ENCODE measurements at places on chromosomes 6 and 20.

DNA sequence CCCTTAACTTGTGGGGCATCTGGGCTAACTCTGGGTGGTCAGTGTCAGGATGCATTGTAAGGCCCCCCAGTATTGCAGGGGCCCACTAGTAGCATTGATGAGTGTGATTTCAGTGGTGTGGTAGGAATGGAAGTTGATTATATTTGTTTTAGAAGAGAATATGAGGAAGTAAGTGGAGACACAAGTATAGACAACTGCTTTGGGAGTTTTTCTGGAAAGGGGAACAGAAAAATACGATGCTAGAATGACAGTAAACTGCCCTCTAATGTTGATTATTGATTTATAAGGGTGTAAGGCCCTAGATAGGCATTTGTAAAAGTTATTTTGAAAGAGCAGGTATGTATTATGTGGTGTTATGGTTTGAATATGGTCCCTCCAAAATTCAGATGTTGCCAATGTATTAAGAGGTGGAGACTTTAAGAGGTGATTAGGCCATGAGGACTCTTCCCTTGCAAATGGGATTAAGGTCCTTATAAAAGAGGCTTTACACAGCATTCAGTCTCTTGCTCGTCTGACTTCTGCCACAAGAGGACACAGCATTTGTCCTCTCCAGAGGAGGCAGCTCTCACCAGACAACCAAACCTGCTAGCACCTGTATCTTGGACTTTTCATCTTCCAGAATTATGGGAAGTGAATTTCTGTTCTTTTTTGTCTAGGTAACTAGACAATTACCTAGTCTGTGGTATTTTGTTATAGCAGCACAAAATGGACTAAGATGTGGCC, 135.9 kb upstream of the DTNBP1 start:
- no peak for DNase-seq

DNA sequence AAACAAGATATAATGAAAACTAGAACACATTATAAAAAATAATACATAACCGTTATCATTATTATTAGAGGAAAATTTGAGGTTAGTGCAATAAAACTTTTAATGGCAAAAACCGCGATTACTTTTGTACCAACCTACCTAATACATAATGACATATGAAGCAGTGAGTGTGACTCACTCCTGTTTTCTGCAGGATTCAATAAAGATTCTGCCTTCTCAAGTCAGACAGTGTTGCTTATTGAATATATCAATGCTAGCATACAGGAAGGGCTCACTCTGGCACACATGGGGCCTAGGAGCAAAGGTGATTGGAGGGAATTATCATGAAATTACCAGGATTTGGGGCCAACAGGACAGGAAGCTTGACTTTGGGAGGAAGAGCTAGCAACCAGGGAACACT, 230.8 kb upstream of the CEP162 start:
- no peak for DNase-seq

DNA sequence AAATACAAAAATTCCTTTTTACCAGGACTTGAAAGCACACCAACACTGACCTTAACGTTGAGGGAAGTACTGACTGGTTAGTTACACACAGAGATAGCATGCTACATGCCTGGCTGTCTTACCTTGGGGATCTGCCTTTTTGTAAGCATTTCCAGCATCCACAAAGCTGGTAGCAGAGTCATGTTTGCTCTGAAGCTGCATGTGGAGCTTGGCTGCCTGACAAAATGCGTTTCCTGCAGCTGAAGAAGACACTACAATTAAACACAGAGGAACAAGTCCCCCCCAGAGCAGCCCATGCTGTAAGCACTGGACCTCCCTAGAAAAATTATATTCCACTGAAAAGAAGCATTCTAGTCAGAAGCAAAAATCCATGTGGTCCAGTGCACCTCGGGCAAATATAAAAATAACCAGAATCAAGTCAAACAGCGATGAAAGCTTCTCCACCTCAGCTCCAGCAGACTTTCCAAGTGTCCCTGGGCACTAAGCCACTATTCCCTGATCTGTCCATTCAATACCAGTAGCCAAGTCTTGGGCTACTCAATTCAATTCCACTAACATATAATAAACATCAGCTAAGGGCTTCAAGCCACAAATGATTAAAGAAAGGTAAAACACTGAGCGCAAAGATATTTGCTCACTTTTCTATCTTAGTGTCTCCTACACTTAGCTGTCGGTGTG, 24.2 kb downstream of the NAPB start:
- peak; percentile 59 for DNase-seq

GRCh38 chr6:100237821-100238220, 226.9 kb downstream of the SIM1 start:
- DNase-seq: no peak

DNA sequence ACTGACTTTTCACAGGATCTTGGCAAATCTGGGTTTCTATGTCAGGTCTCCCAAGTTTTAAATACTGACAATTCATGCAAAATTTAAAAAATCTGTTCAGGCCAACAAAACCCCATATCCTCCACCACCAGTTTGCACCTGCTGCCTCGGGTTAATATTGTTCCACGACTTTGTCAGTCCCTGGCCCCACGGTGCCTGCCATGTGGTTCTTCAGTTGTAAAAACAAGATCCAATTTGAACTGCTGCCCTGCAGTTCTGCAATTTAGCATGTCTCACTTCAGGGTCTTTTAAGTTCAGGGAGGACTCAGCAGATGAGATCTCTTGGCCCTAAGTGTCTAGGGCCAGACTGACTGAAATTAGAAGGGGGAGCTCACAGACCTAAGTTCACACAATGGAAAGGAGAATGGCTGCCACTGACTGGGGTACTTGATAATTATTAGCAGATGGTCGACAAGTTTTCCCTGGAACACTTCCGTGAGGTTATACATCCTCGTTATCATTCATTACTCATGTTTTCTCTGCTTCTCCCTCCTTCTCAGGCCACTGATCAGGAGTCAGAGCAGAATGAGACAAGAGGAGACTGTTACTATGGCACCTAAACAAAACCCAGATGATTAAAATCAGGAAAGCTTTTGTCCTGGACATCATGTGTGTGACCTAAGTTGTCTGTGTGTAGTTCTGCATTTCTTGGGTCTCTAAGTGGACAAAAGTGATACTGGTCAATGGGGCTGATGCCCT, 223.6 kb downstream of the KIF16B start:
- no peak for DNase-seq

GRCh38 chr6:41583565-41583964, 37.4 kb downstream of the FOXP4 start:
- DNase-seq: no peak

DNA sequence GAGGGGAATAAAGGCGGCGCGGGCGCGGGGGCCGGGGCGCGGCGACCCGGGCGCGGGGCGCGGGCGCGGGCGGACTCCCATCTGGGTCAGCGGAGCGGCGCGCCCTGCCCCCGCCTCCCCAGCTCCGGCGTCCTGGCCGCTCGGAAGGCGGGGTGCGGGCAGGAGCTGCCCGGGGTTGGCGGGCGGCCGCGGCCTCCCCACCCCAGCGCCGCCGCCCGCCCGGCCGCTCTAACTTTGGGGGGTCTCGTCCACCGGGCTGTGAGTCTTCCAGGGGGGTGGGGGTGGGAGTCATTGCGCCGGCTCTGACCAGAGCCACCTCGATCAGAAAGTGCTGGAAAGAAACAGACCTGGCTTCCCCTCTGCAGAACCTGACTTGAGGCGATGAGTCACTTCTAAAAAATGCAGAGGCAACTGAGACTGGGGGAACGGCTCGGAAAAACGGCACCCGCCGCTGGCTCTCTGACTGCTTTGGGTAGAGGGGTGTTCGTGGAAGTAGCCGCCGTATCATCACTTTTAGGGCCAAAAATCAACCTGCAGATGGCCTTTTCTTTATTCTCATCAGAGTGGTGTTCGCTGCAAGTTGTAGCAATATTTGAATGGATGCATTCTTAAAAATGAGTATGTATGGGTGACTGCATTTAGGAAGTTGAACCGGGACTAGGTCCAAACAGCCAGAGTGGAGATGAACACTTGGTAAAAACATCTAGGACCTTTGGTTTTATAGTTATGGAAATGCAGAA, 667 bp downstream of the CAP2 start:
- DNase-seq: peak; percentile 70

DNA sequence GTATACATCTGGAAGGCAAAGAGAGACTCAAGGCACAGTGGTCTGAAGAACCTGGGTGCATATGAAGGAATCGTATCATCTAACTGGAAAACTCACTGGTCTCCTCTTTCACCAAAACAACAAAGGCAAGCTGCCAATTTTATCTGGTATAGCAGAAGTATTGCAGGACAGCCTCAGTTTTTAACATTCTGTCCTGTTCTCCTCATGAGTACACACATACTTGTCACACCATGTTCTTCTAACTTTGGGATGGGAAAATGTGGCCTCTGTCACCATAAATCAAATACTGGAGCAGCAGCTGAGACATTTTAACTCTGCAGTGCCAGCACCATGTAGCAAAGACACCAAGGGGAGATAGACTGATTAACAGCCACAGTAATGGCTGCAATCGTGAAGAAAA, 199.1 kb upstream of the CNR1 start:
- no peak for DNase-seq

DNA sequence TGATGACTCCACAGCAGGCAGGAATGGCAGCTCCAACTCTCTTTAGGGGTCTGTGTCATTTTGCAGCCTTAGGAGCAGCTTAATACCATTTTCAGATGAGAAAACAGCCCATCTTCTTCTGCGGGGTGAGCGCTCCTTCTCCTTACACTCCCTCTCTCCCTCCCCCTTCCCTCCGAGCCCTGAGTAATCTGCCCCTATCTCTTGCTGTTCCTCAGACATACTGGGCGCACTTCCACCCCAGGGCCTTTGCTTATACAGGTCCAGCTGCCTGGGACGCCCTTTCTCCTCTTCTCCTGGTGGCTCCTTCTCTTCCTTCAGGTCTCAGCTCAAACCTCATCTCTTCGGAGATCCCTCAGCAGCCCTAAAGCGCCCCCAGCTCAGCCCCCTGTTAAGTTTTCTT, 54.8 kb downstream of the SNAI1 start:
- no peak for DNase-seq

DNA sequence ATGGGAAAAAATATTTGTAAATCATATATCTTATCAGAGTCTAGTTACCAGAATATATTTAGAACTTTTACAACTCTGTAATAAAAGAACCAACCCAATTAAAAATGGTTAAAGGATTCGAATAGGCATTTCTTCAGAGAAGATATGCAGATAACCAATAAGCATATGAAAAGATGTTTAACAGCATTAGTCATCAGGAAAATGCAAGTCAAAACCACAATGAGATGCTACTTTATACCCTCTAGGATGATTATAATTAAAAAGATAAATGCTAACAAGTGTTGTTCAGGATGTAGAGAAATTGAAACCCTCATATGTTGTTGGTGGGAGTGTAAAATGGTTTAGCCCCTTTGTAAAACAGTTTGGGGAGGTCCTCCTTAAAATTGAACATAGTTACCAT, 94.1 kb downstream of the LRRC1 start:
- DNase-seq: no peak

DNA sequence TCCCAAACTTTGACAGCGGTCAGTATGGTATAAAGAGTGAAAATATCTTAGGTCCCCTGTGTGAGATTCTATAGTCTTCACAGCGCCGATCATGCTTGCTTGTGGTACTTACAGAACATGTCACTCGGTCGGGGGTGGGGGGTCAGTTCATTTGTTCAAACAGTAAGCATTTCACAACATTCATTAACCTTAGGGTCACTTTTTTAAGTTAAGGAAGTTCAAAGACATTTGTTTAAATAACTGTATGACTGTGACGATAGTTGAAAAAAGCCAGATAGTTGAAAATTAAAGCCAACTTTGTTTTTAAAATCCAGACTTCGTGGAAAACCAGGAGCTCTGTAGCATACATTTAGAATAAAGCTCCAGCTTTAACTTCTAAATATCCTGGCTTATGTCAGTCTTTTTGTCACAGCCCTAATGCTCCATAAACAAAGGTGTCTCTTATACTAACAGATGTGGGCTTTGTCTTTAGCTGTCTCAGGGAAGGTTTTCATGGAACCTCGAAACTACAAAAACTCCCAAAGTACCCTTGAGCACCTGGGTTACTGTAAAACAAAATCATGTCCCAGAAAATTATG, 57.9 kb upstream of the PHACTR2 start:
- no peak for DNase-seq

- no peak for DNase-seq
Measured at GRCh38 chr6:84667252-84668213, 96.9 kb downstream of the TBX18 start.

GRCh38 chr20:45902199-45902701, 9.7 kb downstream of the PLTP start:
- DNase-seq: no peak

GRCh38 chr6:23713211-23713610, 412.8 kb upstream of the NRSN1 start:
- DNase-seq: no peak

- DNase-seq: no peak
Measured at GRCh38 chr6:62819640-62820039, 391.6 kb upstream of the FKBP1C start.

- no peak for DNase-seq
Measured at GRCh38 chr6:64121011-64121565, 485.5 kb downstream of the PHF3 start.

DNA sequence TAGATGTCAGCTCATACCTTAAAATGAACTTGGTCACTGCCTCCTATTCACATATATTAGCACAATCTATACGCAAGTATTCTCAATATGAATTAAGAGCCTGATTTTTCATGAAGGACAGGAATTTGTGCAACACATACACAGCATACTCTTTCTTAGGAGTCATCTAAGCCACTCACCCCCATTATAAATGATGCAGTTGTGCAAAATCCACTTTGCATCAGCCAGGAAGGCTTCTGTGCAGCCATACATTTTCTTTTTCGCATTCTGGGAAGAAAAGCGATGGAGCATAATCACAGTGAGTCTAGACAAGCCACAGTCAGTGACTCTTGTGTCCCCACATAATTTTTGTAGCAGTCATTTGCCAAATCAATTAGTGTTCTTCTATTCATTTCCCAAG, 66.5 kb downstream of the ZMYND8 start:
- DNase-seq: no peak

GRCh38 chr20:31494131-31494530, 19.0 kb downstream of the REM1 start:
- no peak for DNase-seq

GRCh38 chr6:17429383-17430061, 36.1 kb downstream of the CAP2 start:
- no peak for DNase-seq

- DNase-seq: no peak
Measured at GRCh38 chr6:15754035-15754705, 91.3 kb upstream of the DTNBP1 start.

DNA sequence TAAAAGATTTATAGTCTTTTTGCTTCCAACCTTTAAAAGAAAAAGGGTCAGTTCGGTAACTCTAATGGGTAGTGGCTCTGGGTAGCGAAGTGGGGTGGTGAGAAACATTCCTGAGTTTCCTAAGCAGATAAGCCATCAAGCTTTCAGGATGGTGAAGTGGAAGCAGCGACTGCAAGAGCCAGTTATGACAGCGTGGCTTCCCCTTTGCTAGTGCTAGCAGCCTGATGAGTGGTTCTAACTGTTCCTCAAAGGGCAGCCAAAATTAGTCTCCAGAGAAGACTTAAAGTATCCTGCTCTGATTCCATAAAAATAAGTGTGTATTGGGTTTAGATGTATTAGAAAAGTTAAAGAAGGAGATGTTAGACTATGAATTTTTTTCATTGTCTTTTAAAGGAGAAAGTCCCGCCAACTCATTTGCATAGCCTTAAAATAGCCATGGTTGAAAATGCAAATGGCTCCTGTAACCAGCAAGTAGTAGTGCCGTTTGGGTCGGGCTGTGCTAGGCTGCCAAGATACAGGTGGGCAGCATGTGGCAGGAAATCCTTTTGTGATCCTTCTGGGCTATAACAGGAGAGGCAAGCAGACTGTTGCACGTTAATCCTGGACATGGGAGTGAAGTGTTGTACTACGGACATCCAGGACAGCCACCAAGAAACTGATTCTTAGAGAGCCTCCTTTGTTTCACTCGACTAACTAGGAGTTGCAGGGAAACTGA, 18.0 kb downstream of the ELOVL2 start:
- no peak for DNase-seq

GRCh38 chr20:40848096-40848495, 159.1 kb upstream of the MAFB start:
- DNase-seq: no peak
